ENCODE measurements at places on chromosomes 5 and 9.
A peak's percentile ranks its signal among the peaks of the same experiment; 100 is the strongest.

DNA sequence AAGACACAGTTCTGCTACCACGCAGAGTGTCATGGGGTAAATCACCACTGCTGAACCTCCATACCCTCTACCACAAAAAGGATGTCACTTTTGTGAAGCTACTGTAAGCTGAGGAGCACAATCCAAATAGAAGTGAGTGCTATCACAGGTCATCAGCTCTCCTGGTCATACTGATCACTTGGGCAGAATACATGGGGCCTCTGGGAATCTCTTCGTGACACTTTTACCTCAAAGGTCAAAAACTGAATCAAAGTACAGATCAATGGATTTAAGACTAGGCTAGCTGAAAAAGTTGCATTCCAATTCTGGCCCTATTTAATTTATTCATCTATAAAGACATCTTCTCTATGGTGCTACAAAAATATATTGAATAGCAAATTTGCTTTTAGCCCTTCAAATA lies 115.5 kb downstream of the MPDZ start:
- no peak for DNase-seq

DNA sequence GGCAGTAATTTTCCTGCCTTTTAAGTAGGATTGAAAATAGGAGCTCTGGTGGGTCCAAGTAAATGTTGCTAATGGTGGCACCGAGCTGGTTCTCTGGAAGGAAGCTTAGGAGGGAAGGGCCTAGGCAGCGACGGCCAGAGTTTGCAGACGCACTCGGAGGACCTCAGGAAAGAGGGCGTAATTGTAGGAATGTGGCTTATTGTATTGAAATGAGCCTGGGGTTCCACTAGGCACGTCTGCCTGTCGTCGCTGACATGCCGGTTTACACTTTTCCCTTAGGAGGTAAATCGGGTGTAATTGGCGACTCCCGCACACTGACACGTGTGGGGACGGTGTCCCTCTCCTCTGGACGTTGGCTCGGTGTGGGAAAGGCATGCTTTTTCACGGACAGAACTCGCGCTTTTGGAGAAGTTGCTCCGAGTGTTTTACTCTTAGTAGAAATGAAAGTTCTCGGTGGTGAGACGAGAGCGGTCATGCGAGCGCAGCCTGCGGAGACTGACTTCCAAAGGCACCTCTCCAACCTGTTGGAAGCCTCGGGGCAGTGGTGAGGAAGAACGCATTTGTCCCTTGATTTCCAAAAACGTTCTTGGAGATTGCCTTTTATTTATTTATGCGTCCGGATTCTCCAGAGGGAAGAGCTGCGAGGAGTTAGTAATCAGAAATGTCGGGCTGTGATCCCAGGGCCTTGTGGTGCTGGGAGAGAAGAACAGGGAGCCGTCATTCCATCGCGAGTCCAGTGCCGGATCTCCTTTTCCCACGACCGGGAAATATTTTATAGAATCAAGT lies 1.3 kb downstream of the NR4A3 start:
- no peak for DNase-seq

GRCh38 chr9:75229605-75230332 lies 141.5 kb downstream of the OSTF1 start:
- no peak for DNase-seq

- no peak for DNase-seq
Measured at GRCh38 chr5:55143624-55144023, 16.3 kb upstream of the GPX8 start.

GRCh38 chr5:65753189-65753588 lies 31.2 kb downstream of the NLN start:
- no peak for DNase-seq

GRCh38 chr5:115685490-115685889 lies 59.7 kb upstream of the TMED7 start:
- peak; percentile 18 for DNase-seq

- no peak for DNase-seq
Measured at GRCh38 chr5:134738963-134739661, 764 bp downstream of the CAMLG start.

DNA sequence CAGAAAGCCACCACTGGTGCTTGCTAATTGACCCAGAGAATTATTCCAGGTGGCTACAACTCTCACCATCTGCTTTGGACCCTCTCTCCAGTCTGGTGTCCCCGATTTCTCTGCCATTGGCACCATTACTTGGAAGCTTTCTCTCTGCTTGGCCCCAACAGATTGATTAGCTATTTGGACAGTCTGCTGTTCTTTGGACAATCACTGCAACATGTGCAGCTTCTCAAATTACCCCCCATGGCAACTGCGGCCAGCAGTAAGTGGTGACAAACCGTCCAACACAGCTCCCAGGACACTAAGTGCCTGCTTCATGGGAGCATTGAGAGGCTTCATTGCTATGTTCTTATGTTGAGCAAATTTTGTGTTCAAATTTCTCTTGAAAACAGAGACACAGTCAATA lies 309.8 kb downstream of the TAF11L14 start:
- DNase-seq = no peak

- no peak for DNase-seq
Measured at GRCh38 chr5:115774684-115775083, 41.8 kb downstream of the CDO1 start.

DNA sequence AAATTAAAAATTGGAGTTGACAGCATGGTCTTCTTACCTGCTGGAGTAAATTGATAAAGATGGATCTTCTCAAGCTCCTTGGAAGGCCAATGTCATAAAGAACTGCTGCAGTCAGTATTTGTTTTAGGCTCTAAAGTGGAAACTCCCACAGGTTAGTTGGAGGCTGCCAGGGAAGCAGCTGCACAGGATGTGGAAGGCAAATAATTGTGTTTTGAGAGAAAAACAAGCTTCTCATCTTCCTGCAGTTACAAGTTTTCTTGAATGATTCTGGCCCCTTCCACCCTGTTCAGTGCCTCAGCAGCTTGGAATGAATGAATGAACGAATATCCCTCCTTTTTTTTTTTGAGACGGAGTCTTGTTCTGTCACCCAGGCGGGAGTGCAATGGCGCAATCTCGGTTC lies 13.9 kb downstream of the MROH2B start:
- no peak for DNase-seq

- DNase-seq = no peak
Measured at GRCh38 chr5:142829801-142830220, 59.6 kb downstream of the ARHGAP26 start.

DNA sequence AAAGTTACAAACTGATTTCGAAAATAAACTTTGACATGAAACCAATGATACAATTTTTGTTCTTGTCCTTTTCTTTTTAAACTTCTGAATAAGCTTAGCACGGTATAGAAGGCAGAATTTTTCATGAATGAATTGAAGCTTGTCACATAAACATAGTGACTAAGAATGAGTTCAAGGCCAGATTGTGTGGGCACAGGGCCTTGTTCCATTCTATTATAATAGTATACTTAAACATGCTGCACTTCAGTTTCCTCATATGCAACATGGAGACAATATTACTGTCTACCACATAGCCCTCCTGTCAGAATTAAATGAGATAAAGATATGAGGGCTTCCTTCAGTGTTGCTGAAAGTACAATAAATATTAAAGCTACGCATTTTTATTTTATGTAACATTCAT lies 204.2 kb upstream of the HAPLN1 start:
- DNase-seq = no peak

DNA sequence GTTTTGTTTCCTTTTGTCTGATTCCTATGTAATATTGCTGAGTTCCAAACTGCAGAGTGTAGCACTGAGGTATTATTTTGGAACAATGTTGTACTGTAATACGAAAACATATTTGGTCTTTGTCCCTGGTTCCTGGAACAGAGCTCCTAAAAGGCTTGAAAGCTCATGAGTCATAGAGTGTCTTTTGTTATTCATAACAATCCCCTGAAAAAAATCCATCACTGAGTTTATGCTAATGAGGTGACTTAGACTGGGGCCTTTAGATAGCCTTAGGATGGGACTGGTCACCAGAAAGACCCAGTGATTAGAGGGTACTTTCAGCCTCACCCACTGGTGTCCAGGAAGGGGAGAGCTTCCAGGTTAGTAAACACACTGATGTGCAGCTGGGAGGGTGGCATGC lies 132.7 kb upstream of the POU5F2 start:
- DNase-seq = no peak

- DNase-seq = no peak
Measured at GRCh38 chr5:10630126-10630525, 66.3 kb downstream of the ANKRD33B start.

DNA sequence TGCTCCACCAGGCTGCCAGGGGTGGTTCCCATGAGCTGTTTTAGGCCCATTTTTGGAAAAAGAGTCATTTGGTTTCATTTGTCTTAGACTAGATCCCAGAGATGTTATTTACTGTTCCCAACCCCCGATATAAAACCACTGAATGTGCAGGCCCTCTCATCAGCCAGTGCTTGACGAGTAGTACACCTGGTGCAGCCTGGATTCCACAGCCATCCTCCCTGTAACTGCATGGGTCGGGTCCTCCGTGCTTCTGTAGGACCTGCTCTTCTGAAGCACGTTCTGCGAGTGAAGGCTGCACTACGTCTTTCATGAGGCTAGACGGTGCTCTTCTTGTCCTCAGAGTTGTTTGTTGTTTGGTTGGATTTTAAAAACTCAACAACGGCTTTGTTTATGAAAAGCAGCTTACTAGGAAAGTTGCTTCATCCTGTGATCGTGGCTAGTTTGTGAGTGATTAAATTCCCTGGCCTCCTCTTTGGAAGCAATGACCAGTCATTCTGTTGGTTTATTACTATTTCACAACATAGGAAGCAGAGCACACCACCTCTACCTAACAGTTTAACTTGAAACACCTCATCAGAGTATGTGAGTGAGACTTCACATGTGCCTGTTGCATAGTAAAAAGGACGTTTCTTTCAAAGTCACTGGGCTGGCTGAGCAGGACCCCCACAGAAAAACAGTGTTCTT lies 135.2 kb downstream of the AOPEP start:
- no peak for DNase-seq

- DNase-seq = no peak
Measured at GRCh38 chr9:9749591-9749990, 863.2 kb downstream of the PTPRD start.

GRCh38 chr5:923281-923873 lies 30.7 kb downstream of the TRIP13 start:
- peak; percentile 90 for DNase-seq

DNA sequence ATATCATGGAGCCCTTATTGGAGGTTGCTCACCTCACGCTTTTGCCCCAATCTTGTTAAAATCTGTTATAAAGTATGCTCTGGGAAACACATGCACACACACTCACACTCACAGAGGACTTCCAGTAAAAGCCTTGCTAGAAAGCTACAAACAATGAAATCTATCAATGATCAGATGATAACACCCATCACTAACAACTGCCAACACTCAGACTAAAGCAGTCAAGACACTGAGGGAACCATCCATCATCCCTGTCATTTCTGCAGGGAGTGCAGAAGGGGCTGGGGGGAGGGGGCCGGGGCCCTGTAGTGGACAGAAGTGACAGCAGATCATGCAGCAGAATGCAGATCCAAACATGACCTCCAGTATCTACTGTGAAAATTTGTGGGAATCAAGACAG lies 179.1 kb downstream of the AOPEP start:
- no peak for DNase-seq

DNA sequence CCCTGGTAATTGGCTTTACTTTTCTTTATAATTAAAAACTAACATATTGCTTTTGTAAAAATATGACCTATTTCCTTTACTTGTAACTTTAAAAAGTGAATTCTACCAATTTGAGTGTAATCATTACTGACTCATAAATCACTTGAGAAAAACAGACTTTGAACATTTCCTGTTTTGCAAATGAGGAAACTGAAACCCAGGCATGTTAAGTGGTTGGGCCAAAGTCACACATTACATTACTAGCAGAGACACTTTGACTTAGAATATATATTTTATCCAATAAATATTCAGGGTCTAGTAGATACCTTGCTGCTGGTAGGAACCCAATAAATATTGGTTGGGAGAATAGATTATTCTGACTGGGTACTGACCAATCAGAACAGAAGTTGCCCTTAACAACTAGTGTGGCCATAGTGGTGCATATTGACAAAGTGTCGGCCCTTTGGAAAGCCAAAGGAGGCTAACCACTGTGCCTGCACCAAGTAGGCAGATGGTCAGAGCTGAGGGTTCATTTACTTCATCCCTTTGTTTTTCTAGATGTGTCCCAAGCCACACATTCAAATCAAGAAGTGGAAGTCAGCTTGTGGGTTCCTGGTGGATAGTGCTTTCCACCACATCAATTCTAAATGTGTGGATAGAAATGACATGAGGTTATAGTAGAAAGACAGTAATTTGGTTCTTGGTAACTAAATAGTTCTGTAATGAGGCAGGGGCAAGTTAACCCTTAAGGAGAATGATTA lies 365.1 kb upstream of the RIOK2 start:
- DNase-seq = no peak

DNA sequence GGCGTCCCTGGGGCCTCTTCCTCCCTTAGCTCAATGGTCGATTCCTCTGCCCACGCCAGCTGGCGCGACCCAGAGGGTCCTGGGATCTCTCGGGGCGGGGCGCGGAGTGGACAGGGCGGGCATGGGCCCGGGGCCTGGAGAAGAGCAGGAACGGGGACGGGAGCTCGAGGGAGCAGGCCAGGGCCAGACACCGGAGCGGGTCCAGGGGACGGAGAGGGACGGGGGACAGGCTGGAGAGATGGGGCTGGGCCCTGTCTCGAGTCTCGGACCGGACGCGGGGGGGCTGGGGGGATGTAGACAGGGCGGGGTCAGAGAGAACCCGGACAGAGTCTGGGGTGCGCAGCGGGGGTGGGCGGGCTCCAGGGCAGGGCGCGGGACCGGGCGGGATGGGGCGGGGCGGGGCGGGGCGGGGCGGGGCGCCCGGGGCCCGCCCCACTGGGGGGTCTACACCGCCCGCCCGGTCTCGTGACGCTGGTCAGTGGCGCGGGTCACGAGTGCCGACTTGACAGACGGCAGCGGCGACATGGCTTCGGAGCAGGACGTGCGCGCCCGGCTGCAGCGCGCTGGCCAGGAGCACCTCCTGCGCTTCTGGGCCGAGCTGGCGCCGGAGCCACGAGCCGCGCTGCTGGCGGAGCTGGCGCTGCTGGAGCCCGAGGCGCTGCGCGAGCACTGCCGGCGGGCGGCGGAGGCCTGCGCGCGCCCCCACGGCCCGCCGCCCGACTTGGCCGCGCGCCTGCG lies at the start of gene UAP1L1:
Gene UAP1L1 (plus strand): TSS at position 508 of the 738 bp plus-strand sequence. CDS start 16 bp downstream, at position 524.
- peak; percentile 64 for DNase-seq

GRCh38 chr5:173302546-173303155 lies 25.6 kb downstream of the STC2 start:
- DNase-seq = no peak

DNA sequence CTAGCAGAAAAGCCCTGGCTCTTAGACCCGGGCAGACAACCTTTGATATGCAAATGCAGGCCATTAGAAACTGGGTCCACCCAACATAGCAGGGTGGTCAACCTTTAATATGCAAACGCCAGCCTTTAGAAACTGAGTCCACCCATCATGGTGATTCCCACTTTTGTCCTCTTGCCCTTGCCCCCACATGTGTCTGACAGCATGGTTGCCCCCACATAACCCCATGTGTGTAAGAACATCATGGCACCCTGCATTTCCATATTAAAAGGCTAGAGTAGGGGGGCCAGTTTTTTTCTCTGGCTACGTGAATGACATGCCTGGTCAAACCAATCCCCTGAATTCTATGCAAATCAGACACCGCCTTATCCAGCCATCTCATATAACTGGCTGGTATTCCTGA lies 273.2 kb upstream of the PRDM9 start:
- peak; percentile 30 for DNase-seq

GRCh38 chr5:147189109-147189424 lies 45.8 kb upstream of the STK32A start:
- no peak for DNase-seq
